ENCODE measurements at places on chromosomes 13 and 19. TPM values are rescaled to one million over a fixed set of nuclear protein-coding genes. Genes with fewer than 3 reads are reported as not detected.

KASH5 gene
- not detected for polyA plus RNA-seq

PLEKHA4 gene
- polyA plus RNA-seq, result 8.6 TPM

FCER2 gene
- 0.02 TPM for polyA plus RNA-seq

RXFP2 gene
- not detected for polyA plus RNA-seq

OLFM2 gene
- polyA plus RNA-seq, result 4.8 TPM

F10 gene
- polyA plus RNA-seq, result 1.6 TPM

SPTBN4 gene
- 1.2 TPM for polyA plus RNA-seq

CGB3 gene
- polyA plus RNA-seq, result not detected

SMIM17 gene
- not detected for polyA plus RNA-seq

PRR20D gene
- not detected for polyA plus RNA-seq

MAG gene
- polyA plus RNA-seq, result not detected

CLDN10 gene
- polyA plus RNA-seq, result 2.5 TPM

ZNF229 gene
- polyA plus RNA-seq, result 1.4 TPM

IGFL2 gene
- polyA plus RNA-seq, result 5.4 TPM

ACER1 gene
- 6.2 TPM for polyA plus RNA-seq

ASPDH gene
- not detected for polyA plus RNA-seq

ZNF583 gene
- polyA plus RNA-seq, result 0.56 TPM

CBLC gene
- 35.0 TPM for polyA plus RNA-seq

RDH8 gene
- polyA plus RNA-seq, result not detected

CEACAM7 gene
- 59.6 TPM for polyA plus RNA-seq

NCAN gene
- 0.02 TPM for polyA plus RNA-seq

OR4F17 gene
- not detected for polyA plus RNA-seq

MIR17HG gene
- polyA plus RNA-seq, result 7.2 TPM

KLHL1 gene
- polyA plus RNA-seq, result not detected

IL17D gene
- polyA plus RNA-seq, result 0.61 TPM

KIR2DL4 gene
- polyA plus RNA-seq, result not detected

PLK5 gene
- polyA plus RNA-seq, result 0.13 TPM

PTH2 gene
- not detected for polyA plus RNA-seq

RFXANK gene
- 94.1 TPM for polyA plus RNA-seq

HSH2D gene
- 0.47 TPM for polyA plus RNA-seq

PNMA8A gene
- polyA plus RNA-seq, result 0.10 TPM

PSPN gene
- polyA plus RNA-seq, result 0.79 TPM

PGLYRP1 gene
- polyA plus RNA-seq, result not detected

FOSB gene
- 13.8 TPM for polyA plus RNA-seq

CBARP gene
- 0.95 TPM for polyA plus RNA-seq

ATP12A gene
- 0.81 TPM for polyA plus RNA-seq

SIGLEC11 gene
- 0.11 TPM for polyA plus RNA-seq

CHAMP1 gene
- polyA plus RNA-seq, result 4.4 TPM

LHB gene
- 0.45 TPM for polyA plus RNA-seq

NOTCH3 gene
- polyA plus RNA-seq, result 34.7 TPM

Measured in esophagus (tissue), 2 donors.